Renal cortical epithelial cell (primary cell): ENCODE measurements at places on chromosomes 12 and 14. TPM values are rescaled to one million over a fixed set of nuclear protein-coding genes. Genes with fewer than 3 reads are reported as not detected.

DNA sequence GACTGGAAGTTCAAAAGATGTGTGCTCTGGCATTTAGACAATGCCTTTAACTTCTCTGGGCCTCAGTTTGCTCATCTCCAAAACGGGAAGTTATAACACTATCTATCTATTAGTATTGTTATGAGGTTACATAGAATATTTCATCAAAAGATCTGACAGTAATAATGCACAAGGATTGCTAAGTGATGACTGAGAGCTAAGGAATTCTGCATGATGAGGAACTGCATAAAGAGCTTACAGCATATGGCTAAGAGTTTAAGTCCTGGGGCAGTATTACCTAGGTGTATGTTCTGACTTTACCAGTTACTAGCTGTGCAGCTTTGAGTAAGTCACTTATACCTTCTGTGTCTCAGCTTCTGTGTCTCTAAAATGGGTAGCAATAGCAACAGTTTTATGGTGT, 160.1 kb upstream of the TMPO start:
- DNase-seq, result peak; percentile 62

DNA sequence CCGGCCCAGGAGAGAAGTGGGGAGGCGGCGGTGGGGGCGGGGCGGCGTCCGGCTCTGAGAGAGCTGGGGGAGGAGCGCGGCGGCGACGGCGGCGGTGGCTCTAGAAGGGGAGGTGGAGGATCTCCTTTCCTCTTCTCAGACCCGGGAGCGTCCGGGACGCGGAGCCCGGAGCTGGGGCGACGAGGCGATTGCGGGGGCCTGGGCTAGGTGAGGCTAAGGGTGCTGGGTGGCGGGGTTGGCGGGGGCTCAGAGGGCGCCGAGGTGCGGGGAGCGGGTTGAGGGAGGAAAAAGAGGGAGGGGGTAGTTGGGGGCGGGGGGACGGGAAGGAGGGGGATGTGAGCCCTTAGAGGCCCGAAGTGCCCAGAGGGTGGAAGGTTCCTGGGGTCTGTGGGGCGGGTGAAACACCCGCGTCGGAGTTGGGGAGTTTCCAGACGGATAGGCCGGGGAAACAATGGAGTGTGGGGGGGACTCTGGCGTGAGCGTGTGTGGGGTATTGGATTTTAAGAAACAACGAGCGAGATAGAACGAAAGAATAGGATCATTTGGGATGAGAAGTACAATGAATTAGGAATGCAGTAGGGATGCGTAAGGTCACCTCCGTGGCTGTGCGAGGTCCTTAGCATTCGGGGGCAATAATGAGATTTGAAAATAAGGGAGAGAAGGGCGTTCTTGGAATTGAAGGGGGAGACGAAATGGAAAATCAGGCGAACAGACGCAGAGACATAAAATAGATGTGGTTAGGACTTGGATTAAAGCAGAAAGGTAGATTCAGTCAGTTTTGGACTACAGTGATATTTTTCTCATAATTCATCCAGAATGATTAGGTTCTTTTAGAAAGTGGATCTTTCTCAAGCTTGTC, at the start of gene SPATS2:
SPATS2 (plus strand) TSS at position 82 of the 859 bp plus-strand sequence. CDS start 93,551 bp downstream, outside the sequence.
- no peak for DNase-seq

DNA sequence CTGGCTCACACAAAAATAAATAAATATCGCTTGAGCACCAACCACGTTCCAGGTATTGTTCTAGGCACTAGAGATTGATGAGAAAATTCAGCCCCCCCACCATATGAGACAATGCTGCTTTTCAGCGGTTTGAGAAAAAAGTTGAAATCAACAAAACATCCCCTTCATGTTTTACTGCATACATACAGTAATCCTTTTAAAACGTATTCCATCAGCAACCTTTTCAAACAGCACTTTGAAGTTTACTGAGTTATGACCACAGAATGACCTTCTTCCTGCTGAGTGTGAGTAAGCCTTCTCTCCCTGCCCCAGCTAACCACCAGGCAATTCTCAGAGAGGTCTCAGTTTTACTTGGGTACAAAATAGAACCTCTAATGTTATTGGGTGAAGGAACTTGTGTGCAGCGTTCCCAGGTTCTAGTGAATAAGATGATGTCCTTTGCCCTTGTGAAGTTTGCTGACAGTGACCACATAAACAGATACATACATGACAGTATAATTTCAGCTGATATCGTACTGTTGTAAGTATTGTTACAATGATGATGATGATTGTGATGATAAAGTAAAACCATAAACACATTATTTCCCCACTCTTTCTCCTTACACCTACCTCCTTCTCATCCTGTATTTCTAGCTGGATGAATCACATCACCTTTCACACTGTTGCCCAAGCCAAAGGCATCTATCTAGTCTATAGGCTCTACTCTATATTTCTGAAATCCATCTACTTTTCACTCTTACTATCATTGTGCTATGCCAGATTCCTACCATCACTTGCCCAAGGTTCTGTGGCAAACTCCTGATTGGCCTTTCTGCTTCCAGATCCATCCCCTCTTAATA, 124.4 kb upstream of the KRR1 start:
- peak; percentile 91 for DNase-seq

The PSMB5 gene
- total RNA-seq, result 167 and 251 TPM in 2 replicates

The TAS2R14 gene
- 1.4 and 7.1 TPM in 2 replicates for total RNA-seq
